ENCODE measurements at places on chromosomes 12 and 14. TPM values are rescaled to one million over a fixed set of nuclear protein-coding genes. Genes with fewer than 3 reads are reported as not detected.

Gene PIP4P1
- total RNA-seq: 12.2 TPM

Gene CLEC4C
- total RNA-seq: not detected

Gene PRPF39
- 11.8 TPM for total RNA-seq

Gene OTOGL
- not detected for total RNA-seq

Gene RDH5
- 2.2 TPM for total RNA-seq

Gene CDCA3
- total RNA-seq: 52.9 TPM

Gene GPR84
- total RNA-seq: not detected

Gene IQSEC3
- 0.34 TPM for total RNA-seq

Gene DHRS4L2
- total RNA-seq: 18.7 TPM

Gene SPIC
- total RNA-seq: not detected

Gene RNF34
- total RNA-seq: 30.3 TPM

Gene KSR2
- total RNA-seq: not detected

Gene KRT72
- total RNA-seq: not detected

Gene TCL1B
- total RNA-seq: not detected

Gene SERPINA3
- 3.8 TPM for total RNA-seq

Gene CPM
- total RNA-seq: 5.9 TPM

Gene CCDC175
- total RNA-seq: not detected

Gene SLCO1B1
- not detected for total RNA-seq

Gene FGF23
- total RNA-seq: not detected

Gene SERPINA10
- total RNA-seq: not detected

Gene TESPA1
- not detected for total RNA-seq

Gene TROAP
- total RNA-seq: 6.7 TPM

Gene CSAD
- 4.5 TPM for total RNA-seq

Gene SLC11A2
- 25.5 TPM for total RNA-seq

Gene LRCOL1
- not detected for total RNA-seq

Gene TECPR2
- 8.1 TPM for total RNA-seq

Gene IFNG-AS1
- not detected for total RNA-seq

Gene PRH2
- not detected for total RNA-seq

Gene IAPP
- not detected for total RNA-seq

Gene NCOR2
- 36.7 TPM for total RNA-seq

Gene KRT77
- not detected for total RNA-seq

Gene SCN8A
- 0.23 TPM for total RNA-seq

Gene NPAS3
- total RNA-seq: not detected

Gene MARCHF9
- 9.1 TPM for total RNA-seq

Gene LALBA
- total RNA-seq: not detected

Gene PLCZ1
- total RNA-seq: not detected

Gene TAS2R42
- total RNA-seq: not detected

Gene PPFIBP1
- total RNA-seq: 57.2 TPM

Gene DLK1
- not detected for total RNA-seq

Gene CISTR
- total RNA-seq: not detected

Gene ASPG
- not detected for total RNA-seq

Gene ENDOU
- not detected for total RNA-seq

Gene LRTM2
- not detected for total RNA-seq

All from hair follicular keratinocyte (primary cell).